Activated CD4-positive, alpha-beta T cell treated with anti-CD3 and anti-CD28 coated beads for 36 hours (primary cell): ENCODE measurements at places on chromosomes 4 and X. TPM values are rescaled to one million over a fixed set of nuclear protein-coding genes. Genes with fewer than 3 reads are reported as not detected.
A peak's percentile ranks its signal among the peaks of the same experiment; 100 is the strongest.

DNA sequence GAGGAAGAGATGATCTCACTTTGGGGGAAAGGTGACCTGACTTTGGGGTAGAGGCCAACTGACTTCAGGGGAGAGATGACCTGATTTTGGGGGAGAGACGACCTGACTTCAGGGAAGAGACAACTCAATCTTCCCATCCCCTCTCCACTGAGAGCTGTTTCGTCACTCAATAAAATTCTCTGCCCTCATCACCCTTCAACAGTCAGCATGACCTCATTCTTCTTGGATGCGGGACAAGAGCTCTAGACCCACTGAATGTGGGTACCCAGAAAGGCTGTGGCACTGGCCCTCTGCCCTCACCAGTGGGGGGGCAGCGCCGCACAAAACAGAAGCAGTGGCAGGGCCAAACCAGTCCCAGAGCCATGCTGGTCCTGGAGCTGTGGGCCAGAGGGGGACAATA is 34.6 kb downstream of the ATXN3L start:
- no peak overlapping the region for H3K27ac ChIP-seq
- H3K4me1 ChIP-seq: no peaks in the 10 kb centered on the region
- no peaks in the 10 kb centered on the region for H3K27me3 ChIP-seq
- no peak for DNase-seq
- H3K36me3 ChIP-seq: no peaks in the 10 kb centered on the region
- H3K4me3 ChIP-seq: no peak overlapping the region

DNA sequence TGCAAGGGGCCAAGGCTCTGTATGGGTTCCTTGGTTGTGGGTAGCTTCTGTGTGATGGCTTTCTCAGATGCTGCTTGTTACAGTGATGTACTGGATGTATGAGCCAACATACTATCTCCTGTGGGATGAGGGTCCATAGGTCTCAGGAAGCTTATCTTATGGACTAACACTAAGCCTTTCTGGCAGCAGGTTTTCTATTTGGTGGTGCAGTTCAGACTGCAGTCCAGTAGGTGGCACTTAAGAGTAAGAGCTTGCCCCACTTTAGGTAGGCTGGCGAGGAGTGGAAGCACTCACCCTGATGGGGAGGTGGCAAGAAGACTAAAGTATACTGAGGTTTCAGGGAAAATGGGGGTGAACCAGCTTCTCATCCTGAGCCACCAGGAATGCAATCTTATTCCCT is 306.7 kb upstream of the MAOA start:
- no peak overlapping the region for H3K4me3 ChIP-seq
- no peak overlapping the region for H3K27ac ChIP-seq
- peak; percentile 50 for DNase-seq
- peaks cover 2% of the 10 kb centered on the region for H3K27me3 ChIP-seq

- H3K27ac ChIP-seq: no peak overlapping the region
- no peak overlapping the region for H3K4me3 ChIP-seq
These were observed 23.7 kb downstream of the SULT1E1 start for GRCh38 chr4:69836287-69836686.

GRCh38 chr4:52844596-52844995 is 17.5 kb upstream of the RASL11B start:
- H3K27me3 ChIP-seq: no peaks in the 10 kb centered on the region
- no peak overlapping the region for H3K4me3 ChIP-seq
- no peaks in the 10 kb centered on the region for H3K36me3 ChIP-seq
- no peak for DNase-seq
- H3K4me1 ChIP-seq: peaks cover 17% of the 10 kb centered on the region

DNA sequence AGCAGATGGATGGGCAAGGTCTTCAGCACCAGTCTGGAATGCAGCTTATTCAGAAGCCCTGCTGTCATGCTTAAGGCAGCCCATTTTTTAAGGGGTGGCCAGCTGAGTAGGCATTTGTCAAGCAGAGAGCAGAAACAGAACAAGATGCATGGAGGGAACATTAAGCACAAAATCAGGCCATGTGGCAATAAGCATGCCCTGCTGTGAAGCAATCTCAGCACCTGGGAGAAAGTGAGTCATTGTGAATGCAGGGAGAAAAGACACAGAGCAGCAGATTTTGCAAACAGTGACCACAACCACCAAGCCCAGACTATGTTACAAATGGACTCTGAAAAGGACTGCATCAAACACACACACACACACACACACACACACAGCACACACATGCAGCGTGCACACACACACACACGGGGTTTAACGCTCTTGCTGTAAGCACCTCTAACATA is 94.1 kb upstream of the GALNT7 start:
- H3K4me3 ChIP-seq: no peak overlapping the region
- no peak overlapping the region for H3K27ac ChIP-seq
- DNase-seq: no peak
- H3K36me3 ChIP-seq: peaks cover 1% of the 10 kb centered on the region
- peaks cover 3% of the 10 kb centered on the region for H3K27me3 ChIP-seq
- no peaks in the 10 kb centered on the region for H3K4me1 ChIP-seq

DNA sequence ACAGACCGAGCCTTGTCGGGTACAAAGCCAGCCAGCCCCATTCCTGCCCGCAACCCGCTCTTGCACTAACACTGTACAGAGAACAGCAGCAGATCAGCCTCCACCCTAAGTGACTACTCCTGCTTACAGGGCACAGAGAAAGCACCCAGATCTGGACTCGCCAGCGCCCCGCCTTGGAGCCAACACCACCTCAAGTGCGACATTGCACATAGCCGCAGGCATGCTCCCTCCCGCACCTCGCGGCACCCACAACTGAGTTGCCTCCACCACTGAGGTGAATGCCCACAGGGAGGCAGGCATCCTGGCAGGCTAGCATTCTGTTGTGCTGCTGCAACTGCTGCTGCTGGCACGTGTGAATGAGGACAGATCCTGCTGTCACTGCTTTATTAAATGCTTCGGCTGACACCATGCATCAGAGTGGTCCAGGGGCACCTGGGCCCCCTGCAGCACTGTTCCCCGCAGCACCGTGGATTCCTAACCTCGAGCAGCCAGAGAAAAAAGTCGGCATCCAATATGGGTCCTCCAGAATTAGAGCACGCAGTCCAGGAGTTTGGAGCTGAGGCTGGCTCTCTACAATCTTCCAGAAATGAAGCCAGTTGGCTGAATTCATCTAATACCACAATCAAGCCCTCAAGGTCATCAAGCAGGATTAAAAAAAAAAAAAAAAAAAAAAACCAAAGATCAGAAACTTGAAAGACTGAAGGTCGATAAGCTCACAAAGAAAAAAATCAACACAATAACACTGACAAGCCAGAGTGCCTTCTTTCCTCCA is 352.9 kb downstream of the GASK1B start:
- H3K27ac ChIP-seq: no peak overlapping the region
- H3K4me1 ChIP-seq: no peaks in the 10 kb centered on the region
- H3K4me3 ChIP-seq: no peak overlapping the region
- DNase-seq: no peak
- no peaks in the 10 kb centered on the region for H3K36me3 ChIP-seq

DNA sequence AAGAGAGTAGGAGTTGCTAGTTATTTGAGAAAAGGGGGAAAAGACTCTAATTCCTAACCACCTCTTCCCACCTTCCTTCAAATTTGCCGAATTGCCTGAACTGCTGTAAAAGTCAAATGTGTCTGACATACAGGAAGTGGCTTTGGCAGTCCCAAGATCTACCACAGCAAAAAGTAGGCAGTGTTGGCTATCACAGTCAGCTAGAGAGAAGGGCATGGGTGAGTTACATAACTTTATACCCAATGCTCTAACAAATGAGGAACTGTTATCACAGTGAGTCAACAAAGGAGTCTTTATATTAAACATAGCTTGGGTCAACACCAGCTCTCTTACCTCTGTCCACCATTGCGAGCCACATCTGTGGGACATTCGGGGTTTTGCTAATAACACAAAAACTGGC is 2.4 kb upstream of the MBNL3 start:
- peak overlapping the region; percentile 86 for H3K4me3 ChIP-seq
- no peaks in the 10 kb centered on the region for H3K36me3 ChIP-seq
- H3K4me1 ChIP-seq: peaks cover 22% of the 10 kb centered on the region
- H3K27me3 ChIP-seq: no peaks in the 10 kb centered on the region
- H3K27ac ChIP-seq: no peak overlapping the region

- H3K4me1 ChIP-seq: no peaks in the 10 kb centered on the region
- H3K27ac ChIP-seq: no peak overlapping the region
- H3K27me3 ChIP-seq: no peaks in the 10 kb centered on the region
- no peak overlapping the region for H3K4me3 ChIP-seq
- DNase-seq: no peak
These were observed 841.6 kb downstream of the RAPGEF2 start for GRCh38 chr4:159944477-159944876.

DNA sequence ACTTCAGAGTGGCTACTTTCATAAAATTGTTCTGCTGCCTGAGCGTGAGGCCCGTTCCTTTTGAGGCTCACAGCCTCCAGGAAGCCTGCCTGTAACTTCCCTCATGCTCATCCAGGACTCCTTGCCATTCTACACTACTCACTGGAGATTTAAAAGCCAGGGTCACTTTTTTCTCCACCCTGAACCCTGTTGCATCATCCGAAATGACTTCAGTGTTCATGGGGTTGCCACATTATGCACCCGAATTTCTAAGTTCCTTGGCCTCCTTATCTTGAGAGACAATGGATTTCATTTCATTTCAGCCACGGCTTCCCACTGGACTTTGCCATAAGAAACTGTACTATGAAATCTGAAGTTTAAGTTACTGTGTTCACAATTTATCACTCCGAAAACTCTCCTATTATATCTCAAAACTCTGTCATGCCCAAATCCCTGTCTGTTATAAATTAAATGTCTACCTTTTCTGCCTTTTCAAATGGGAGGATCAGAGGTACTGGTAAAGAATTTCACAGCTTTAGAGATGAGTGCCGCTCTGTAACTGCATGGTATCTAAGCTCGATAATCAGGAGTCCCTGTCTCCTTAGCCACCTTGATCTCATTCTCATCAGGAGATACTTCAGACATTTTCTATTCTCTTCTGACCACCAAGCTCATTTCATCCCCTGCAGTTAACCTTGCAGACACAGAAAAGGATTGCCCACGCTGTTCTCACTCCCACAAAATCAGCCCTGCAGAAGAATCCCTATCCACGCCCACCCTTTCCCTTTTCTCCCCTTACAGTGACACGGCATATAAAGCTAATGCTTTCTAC is 59.9 kb downstream of the TRIML1 start:
- H3K4me1 ChIP-seq: no peaks in the 10 kb centered on the region
- DNase-seq: no peak
- no peaks in the 10 kb centered on the region for H3K27me3 ChIP-seq

DNA sequence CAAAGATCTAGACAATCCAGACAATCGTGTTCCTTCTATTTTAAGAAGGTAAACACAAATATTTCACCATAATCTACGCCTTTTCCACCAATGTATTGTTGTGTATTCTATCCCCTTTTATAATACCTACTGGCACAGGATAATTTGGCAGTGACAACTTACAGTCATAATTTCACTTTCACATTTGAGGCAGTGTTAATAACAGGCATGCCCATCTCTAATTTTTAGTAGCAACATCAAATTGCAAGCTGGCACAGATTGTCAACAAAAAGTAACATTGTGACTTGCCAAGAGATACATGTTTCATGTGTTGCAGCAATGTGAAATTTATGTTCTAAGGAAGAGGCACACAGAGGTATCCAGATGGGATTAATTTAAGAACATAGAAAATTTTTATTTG is 912.5 kb upstream of the PABPC4L start:
- DNase-seq: no peak
- H3K27me3 ChIP-seq: no peaks in the 10 kb centered on the region

DNA sequence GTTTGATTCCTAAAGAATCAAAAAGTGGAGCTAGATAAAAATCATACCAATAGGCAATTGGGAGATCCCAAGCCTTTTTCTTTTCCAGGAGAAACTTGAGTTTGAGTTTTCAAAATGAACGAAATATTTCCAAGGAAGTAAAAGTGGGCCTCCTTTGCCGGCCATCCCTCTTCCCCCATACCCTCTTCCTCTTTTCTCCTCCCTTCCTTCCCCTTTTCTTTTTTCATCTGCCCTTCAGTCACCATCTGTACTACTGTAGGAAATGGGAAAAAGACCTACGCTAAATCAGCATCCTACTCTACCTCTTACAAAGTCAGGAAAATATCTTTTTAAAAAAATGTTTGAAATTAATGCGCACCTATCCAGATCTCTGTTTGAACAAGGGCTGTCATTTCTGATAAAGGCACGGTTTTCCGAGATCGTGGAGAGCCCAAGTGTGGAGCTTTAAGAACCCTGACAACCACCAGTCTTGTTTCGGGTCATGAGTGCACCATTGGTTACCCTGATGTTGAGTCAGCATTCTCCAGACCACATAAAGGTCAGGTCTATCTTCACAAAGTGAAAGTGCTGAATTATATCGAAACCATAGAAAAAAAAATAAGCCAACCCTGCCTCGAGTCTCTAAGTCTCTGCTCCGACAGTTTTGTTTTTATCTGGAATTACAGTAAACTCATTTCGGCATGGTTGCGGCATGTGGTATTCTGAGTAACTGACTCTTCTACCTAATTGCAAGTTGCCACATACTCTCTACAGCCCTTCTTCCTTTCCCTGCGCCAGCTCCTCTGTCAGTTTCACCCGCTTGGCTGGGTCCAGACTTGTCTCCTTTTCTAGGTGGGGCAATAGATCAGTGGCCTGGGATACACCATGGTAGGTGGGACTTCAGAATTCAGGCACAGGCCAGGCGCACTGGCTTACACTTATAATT is 140.2 kb upstream of the KLF3 start:
- peak; percentile 76 for DNase-seq
- H3K27me3 ChIP-seq: peaks cover 4% of the 10 kb centered on the region
- peaks cover 7% of the 10 kb centered on the region for H3K36me3 ChIP-seq
- peak overlapping the region; percentile 9 for H3K4me3 ChIP-seq
- peaks cover 20% of the 10 kb centered on the region for H3K4me1 ChIP-seq

DNA sequence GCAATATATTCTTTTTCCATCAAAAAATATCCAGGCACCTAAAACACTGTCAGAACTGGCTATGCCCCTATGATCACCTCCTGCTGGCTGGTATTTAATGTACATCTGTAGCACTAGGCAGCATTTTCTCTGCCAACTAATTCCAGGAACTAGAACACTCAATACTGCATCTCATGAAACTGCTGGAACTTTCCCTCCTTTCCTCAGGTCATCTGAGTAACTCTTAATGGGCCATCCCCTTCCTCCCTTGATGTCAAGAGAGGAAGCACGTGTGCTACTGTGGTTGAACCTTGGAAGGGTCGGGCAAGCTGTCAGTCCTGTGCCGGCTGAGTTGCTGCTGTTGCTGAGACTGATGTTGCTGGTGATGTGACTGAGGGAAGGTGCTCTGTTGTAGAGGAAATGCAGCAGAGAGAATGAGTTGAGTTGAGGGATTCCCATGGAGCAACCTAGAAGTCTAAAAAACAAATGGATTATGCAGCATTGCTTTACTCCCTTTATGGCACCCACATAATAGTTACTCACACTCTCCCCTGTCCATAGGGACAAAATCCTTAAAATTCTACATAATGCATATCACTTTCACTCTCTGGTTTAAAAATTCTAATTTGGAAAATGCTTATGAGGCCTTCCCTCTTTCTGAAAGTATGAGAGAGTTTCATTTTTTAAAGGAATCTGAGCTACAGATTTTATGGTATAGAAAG is 39.5 kb downstream of the TMEM165 start:
- H3K27ac ChIP-seq: peak overlapping the region; percentile 73
- H3K4me1 ChIP-seq: peaks cover 15% of the 10 kb centered on the region
- H3K4me3 ChIP-seq: no peak overlapping the region
- peak; percentile 62 for DNase-seq

GAGE12F gene
- not detected for total RNA-seq

PRSS12 gene
- not detected for total RNA-seq

TMPRSS11F gene
- total RNA-seq: not detected

ENPP6 gene
- total RNA-seq: 0.05 TPM

DMRTC1B gene
- not detected for total RNA-seq

CENPVL1 gene
- total RNA-seq: not detected

DCK gene
- 29.2 TPM for total RNA-seq
